ENCODE measurements at places on chromosomes 13 and 19.

- DNase-seq = no peak
These were observed 60.1 kb downstream of the RNASEH2B start for GRCh38 chr13:50969691-50970090.

- no peak for DNase-seq
These were observed 16.0 kb upstream of the SLC7A10 start for GRCh38 chr19:33241530-33242101.

- DNase-seq = no peak
These were observed at the start of gene PRRG2 for GRCh38 chr19:49581007-49581508. TSS of gene PRRG2 (plus strand) at chr19:49581316. CDS start at chr19:49583220, 1,904 bp downstream.

DNA sequence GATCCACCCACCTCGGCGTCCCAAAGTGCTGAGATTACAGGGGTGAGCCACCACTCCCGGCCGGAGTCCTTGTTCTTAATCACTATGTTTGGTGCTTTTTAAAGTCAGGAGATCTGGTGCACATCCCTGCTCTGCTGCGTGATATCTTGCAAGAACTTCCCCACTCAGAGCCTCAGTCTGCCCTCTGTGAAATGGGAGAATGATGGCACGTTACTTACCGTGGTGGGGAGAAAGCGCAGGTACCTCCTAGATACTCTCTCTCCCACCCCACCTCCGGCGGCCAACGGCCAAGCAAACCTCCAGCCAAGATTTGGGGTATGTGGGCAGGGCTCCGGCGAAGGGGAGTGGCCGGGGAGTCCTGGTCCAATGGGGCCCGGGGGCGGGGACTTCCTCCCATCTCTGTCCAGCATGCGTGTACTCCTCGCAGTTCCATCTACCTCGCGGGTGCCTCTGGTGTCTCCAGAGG, at the start of gene RYR1:
RYR1 (plus strand) TSS at position 424 of the 466 bp plus-strand sequence. CDS start 139 bp downstream, outside the sequence.
- no peak for DNase-seq

GRCh38 chr13:36665630-36666029, 8.2 kb upstream of the SERTM1 start:
- no peak for DNase-seq

DNA sequence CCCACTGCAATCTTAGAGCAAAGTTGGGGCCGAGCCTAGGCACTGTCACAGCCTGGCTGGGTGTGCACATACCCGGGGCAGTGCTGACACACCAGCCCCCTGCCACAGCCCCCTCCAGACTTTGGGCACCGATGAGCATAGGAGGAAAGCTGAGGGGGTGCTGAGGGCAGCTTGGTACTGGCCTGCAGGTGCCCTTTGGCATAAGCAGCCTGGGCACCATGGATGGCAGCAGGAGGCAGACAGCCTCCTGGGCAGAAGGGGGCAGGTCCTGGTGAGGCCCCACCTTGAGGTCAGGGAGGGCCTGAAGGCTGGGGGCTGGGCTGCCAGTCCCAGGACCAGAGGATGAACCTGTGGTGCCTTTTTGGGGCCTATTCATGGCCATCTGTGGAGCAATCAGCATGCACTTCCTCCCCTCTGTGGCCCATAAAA, 8.2 kb downstream of the IGFL4 start:
- DNase-seq = no peak

DNA sequence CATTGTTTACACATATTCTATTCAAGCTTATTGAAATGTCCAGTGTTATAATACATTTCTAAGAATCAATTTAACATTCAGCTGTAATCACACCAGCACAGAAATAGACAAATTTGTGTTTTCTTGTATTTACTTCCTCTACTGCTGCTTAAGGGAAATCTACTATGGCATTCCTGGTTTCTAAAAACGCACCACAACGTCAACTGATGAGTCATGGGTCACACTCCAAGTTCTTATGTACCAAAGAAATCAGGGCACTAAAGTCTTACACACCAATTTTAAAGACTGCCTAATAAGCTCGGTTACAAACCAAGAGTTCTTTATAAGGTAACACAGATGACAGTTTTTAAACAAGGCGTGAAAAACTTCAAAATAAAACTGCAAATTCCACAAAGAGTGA, 13.2 kb downstream of the LNX2 start:
- peak; percentile 43 for DNase-seq

GRCh38 chr13:22538400-22538799, 642.4 kb upstream of the SGCG start:
- no peak for DNase-seq

All from Caki2 (cell line).